ENCODE measurements at places on chromosomes 1 and 21.

- no peak for DNase-seq
These were observed 131.3 kb upstream of the C1orf21 start for GRCh38 chr1:184255560-184255959.

- DNase-seq = no peak
These were observed 125.2 kb downstream of the TYW3 start for GRCh38 chr1:74858136-74858535.

GRCh38 chr1:26158908-26159742, at the start of gene FAM110D:
TSS of gene FAM110D (plus strand) at chr1:26159079. CDS start at chr1:26161292, 2,213 bp downstream.
- no peak for DNase-seq

- no peak for DNase-seq
These were observed 83.9 kb downstream of the USP24 start for GRCh38 chr1:55131218-55131617.

GRCh38 chr1:27416387-27417111, 24.1 kb downstream of the GPR3 start:
- peak; percentile 76 for DNase-seq

All from bronchial epithelial cell (primary cell).